Stimulated activated CD8-positive, alpha-beta memory T cell treated with anti-CD3 and anti-CD28 coated beads, Interleukin-15, amount 100 ng/mL, for 24 hours (primary cell): ENCODE measurements at places on chromosomes 12 and 14.

DNA sequence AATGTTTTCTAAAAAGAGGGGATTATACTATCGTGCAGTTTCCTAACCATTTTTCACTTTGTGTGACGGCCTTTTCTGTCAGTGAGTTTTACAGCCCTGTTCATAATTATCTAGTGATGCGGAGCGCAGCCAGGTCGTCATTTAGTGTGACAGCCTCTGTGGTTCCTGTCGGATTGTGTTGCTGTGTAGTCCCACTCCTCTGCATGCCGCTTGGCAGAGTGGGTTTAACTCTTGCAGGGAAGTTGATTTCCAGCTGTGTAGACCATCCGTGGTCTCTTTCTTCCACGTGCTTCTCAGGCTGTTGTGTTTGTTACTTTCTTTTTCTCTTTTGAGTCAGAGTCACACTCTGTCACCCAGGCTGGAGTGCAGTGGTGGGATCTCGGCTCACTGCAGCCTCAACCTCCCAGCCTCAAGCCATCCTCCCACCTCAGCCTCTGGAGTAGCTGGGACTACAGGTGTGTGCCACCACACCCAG is 8.6 kb downstream of the RAN start:
- no peak for DNase-seq

DNA sequence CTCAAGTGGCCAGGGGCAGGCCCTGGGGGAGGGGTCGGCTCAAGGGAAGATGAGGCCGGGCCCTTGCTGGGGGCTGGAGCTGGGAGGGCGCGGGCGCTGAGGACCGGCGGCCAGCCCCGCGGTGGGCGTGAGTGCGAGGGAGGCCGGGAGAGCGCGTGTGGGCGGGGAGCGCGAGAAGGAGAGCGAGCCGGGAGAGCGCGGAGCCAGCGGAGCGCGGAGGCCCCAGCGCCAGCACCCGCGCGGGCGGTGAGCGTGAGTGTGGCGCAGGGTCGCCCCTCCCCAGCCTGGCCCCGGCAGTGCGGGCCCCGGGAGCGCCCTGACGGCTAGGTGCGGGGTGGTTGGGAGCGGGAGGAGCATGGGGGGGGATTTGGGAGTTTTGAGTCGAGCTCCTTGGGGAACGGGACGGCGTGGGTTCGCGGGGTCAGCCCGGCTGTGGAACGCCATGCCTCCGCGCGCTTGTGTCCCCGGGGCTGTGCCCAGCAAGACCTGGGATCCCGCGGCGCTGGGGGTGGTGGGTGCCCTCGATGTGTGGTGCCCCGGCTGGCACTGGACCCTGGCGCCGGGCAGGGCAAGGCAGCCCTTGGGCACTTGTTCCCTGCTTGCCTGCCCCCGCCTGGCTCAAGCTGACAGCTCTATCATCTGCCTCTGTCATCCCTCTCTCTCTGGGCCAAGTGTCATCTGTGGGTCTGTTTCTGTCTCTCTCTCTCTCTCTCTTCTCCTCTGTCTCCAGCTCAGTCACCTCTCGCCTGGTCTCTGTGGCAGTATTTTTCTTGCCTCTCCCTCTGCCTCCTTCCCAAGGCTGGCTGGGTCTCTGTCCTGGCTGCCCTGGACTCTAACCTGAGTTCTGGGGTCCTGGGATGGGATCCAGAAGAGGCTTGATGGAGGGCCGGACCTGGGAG is at the start of gene LBHD2:
Gene LBHD2, plus strand, starts transcription at position 190 of the 899 bp plus-strand sequence. CDS start 1,803 bp downstream, outside the sequence.
- no peak for DNase-seq

- DNase-seq: no peak
Observed at GRCh38 chr14:33755358-33755757, 195.5 kb downstream of the EGLN3 start.

- no peak for DNase-seq
Observed at GRCh38 chr12:126384026-126384564, 1318.9 kb downstream of the AACS start.

DNA sequence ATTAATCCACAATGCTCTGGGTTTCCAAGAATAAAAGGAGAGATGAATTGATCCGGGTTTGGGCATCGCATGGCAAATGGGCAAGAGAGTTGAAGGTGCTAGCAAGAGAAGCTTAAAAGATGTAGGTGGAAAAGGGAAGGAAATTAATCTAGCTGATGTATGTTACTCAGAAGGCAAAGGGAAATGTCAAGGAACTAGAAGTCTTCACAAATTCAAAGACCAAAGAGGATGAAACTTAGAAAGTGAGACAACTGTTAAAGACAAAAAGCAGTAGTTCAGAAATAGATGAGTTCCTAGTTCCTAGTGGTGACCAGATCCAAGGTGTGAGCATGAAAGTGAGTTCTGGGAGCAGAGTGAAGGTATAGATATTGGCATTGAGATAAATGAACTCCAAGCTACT is 228.3 kb downstream of the SEC23A start:
- DNase-seq: no peak

DNA sequence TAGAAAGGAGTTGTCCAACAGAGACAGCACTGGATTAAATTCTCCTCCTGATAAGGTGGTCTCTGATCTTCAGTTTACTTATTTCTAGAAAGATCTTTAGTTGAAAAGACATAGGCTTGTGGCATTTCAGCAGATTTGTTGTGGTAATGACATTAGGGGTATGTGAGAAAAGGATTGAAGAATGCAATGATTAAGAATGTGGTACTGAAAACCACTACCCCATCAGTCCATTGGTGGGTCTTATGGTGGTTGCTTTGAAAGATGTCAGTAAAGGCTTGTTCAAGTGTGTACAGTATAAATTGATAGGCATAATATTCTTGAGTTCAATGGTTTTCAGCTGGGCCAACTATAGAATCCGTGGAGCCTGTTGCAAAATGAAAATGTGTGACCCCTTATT is 10.8 kb downstream of the PPFIBP1 start:
- no peak for DNase-seq

DNA sequence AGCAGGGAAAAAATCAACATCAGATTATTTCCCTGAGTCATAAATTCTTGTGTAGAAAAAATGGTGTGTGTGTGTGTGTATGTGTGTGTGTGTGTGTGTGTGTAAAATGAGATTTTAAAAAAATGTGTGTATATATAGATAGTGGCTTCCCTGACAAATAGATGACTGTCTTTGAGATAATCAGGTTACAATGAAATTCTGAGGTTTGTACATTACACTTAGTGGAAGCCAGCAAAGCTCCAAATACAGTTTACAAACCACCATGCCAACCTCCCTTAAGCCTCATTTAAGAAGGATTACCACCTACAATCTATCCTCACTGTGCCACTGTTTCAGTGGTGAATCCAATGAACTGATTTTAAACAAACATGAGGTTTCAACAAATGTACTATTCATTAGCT is 93.8 kb downstream of the MED13L start:
- no peak for DNase-seq

DNA sequence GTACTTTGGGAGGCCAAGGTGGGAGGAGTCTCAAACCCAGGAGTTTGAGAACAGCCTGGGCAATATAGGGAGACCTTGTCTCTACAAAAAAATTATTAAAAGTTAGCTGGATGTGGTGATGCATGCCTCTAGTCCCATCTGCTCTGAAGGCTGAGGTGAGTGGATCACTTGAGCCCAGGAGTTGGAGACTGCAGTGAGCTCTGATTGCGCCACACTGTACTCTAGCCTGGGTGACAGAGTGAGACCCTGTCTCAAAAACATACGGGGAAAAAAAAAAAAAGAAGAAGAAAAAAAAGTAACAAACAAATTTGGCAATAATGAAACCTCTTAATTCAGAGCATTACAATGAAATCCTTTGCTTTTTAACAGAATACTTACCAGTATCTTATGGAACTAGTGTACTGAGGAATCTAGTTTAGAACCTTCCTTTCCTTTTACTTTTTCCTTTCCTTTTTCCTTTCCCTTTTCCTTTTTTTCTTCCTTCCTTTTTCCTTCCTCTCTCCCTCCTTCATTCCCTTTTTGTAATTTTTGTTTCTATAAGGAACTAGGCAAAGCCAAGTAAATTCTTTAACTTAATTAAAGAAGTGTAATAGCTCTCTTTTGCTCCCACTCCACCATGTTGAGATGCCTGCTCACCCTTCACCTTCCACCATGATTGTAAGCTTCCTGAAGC is 12.2 kb upstream of the CNOT2 start:
- no peak for DNase-seq

GRCh38 chr14:88590173-88590572 is 27.3 kb downstream of the ZC3H14 start:
- no peak for DNase-seq

DNA sequence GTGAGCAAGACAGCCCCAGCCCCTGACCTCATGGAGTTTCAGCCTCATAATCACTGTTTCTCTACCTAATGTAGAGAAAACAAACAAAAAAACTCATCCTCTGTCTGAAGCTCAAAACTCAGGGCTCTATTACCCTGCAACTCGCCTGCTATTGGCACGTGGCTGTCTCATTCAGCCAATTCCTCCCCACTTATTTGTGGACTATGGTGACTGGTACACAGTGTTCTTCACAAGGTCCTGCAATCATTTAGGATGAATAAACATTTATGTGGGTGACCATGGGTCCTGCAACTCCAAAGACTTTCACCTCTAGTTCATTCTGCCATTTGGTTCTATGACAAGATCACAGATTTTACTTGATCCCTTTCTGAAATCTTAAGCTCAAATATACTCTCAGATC is 4.7 kb downstream of the PPP2R3C start:
- no peak for DNase-seq

DNA sequence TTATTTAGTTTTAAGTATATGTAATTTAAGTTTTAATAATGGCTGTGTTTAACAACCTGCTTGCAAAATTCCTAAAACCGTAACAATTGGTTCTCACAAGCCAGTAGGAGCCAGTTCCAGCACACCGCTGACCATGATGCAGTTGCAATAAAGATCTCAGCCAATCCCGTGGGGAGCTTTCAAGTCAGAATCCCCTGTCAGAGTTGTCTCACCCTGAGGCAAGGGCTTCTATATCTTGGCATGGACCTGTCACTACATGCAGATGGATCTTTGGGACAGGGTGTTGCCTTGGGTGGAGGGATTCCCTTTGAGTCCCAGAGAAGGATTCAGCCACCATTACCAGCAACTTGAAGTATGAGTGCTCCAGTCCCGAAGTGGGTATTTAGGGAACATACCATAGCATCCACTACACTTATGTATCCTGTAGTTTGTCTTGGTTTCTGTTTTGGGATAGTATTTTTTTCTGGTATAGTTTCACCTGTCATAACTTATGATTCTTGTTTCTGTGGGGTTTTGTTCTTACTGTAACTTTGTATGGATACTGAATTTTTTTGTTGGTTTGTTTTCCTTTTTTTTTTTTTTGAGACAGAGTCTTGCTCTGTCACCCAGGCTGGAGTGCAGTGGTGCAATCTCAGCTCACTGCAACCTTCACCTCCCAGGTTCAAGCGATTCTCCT is 30.1 kb upstream of the LIMA1 start:
- no peak for DNase-seq

DNA sequence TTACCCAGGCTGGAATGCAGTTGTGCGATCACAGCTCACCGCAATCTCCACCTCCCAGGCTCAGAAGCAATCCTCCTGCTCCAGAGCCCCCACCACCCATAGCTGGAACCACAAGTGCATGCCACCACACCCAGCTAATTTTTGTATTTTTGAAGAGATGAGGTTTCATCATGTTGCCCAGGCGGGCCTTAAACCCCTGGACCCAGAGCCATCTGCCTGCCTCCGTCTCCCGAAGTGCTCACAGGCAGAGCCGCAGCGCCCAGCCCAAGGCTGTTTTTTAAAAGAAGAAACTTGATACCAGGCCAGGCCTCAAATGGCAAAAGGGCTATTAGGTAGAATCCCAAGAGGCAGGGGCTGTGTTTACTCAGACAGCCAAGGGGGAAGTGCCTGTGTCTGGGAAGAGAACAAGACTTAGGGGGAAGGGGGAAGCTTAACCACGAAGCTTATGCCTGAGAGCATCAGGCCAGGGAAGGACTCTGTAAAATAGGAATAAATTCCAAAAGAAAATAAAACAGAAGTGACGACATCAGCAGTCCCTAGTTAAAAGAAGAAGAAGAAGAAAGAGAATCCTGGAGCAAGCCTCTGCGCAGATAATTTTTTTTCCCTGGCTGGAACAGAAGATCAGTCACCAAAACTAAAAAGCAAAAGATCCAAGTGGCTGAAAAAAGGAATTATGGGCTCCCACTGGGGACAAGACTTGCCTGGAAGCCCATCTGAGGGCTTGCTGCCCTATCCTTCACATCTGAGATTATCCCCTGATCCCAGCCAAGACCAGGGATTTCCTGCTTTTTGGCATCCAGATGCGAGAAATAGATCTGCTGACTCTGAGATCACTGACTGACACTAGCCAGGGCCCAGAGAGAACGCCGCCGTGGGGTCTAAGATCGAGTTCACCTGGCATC is 170.5 kb downstream of the NDUFA12 start:
- DNase-seq: no peak

DNA sequence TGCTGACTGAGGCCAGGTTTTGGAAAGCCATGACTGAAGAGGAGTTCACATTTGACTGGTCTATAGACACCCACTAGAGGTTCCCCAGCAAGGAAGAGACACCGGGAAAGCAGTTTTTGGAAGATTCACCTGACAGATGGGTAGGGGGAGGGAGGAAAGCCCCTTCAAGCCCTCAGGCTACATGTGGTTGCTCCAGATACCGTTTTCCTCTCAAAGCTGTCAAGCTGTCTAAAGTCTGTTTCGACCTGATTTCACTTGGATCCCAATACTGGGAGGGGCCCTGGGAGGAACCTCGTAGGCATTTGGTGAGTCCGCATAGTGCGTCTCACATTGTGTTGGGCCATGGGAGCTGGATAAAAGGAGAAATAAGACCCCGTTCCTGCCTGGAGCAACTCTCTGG is 1.7 kb upstream of the LRP1 start:
- no peak for DNase-seq

GRCh38 chr12:124646385-124647230 is 79.2 kb upstream of the NCOR2 start:
- DNase-seq: peak; percentile 18

DNA sequence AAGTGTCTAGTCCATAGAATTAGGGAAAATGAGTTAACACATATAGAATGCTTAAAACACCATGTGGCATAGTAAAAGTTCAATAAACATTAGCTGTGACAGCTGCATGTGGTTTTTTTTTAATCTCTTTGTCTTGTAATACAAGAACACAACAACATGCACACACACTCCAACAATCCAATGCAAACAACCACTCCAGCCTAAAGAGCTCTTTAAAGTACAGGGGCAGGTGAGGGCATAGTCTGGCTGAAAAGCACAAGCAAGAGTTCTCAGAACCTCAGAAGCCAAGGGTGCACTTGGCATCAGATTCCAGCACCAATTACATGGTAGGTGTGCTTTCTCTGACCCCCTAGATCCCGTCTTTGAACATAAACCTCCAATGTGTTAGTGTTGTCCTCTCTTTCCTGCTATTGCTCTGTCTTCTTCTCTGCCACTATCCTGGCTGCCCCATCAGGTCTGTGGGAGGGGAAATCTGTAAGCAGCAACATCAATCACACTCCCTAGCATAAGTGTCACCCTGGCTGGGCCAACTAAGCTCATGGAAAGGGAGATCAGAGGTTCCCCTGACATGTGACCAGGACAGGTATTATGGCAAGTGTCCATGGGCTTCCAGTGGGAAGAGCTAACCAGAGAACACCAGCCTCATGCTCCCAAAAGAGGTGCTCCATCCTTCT is 91.0 kb downstream of the SLC8A3 start:
- DNase-seq: no peak

- DNase-seq: no peak
Observed at GRCh38 chr14:75010472-75011093, 7.9 kb downstream of the EIF2B2 start.
